HuH-7.5 (cell line): ENCODE measurements at places on chromosomes 12 and 14.
A peak's percentile ranks its signal among the peaks of the same experiment; 100 is the strongest.

GRCh38 chr12:7832059-7832696, 40.5 kb downstream of the SLC2A14 start:
- DNase-seq, result peak; percentile 71

DNA sequence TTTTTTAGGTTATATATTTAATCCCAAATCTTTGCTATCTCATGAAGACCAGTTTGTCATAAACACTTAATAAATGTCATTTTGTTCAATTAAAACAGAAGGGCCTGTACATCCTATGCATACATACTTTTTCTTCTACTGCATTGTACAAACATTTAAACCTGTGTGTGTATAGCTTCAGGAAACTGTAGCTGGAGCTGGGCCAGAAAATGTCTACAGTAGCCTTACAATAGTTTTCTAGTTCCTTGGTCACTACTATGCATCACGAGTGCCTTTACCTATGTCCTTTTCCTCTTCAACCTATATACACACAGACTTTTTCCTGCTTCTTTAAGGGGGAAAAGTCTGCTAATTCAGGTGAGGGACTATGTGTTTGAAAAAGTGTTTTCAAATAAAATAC, 302.8 kb downstream of the PAWR start:
- DNase-seq, result no peak

DNA sequence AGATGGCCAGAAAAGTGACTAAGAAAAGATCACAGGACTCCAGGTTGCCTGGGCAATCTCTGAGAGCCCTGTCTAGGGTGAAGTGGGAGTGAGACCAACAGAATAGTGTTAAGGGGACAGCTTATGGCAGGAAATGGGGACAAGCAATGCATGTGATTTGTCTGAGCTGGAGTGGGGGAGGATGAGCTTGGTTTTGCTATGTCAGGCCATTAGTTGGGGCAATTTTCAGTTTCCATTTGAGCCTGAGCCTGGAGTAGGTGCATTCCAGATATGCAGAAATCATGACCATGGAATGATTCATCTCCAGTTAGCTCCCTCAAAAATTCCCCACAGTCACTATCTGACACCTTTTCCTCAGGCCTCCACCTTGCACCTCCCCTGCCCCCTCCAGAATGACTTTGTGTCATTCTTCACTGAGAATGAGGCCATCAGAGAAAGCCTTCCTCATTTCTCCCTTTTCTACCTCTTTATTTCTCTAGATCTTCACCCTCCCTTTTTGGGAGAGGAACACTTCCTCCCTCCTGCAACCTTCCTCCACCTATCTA, 150.9 kb upstream of the PLEKHG7 start:
- no peak for DNase-seq

- DNase-seq, result no peak
Measured at GRCh38 chr14:38238878-38239277, 17.0 kb downstream of the CLEC14A start.

DNA sequence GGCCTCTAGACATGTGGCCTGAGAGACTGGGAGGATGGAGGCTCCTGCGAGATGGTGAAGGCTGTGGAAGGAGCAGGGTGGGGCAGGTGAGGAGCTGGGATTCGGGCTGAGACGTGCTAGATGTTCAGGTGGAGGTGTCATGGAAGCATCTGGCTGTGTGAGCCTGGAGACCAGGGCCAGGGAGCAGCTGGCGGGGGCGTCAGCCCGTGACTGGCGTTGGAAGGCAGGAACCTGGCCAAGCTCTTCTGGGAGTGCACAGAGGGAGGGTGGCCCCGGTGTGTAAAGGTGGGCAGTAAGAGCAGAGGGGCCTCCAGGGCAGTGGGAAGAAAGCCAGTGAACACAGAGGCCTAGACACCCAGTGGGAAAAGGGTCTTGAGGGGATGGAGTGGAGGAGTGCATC, 55.1 kb upstream of the RD3L start:
- no peak for DNase-seq

GRCh38 chr14:74504412-74504811, 10.8 kb downstream of the ISCA2 start:
- no peak for DNase-seq

DNA sequence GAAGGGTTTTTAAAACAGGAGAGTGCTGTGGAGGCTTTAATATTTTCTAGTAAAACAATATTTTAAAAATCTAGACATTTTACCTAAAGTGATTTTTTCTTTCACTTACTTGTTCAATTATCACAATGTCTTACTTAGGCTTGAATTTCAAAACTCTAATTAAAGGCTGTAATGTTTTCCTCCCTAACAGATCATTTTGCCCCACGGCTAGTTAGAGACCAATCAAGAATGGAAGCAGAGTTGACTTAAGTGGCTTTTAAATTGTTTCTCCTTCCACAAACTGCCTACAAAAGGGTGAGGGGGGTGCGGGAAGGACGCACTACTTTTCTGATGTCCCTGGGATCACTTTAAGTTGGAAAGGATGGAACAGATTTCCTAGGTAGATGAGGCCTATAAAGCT, 9.5 kb upstream of the CFL2 start:
- no peak for DNase-seq

- no peak for DNase-seq
Measured at GRCh38 chr14:101861464-101861863, 100.0 kb downstream of the PPP2R5C start.

- no peak for DNase-seq
Measured at GRCh38 chr12:13635709-13636108, 345.7 kb downstream of the GRIN2B start.

DNA sequence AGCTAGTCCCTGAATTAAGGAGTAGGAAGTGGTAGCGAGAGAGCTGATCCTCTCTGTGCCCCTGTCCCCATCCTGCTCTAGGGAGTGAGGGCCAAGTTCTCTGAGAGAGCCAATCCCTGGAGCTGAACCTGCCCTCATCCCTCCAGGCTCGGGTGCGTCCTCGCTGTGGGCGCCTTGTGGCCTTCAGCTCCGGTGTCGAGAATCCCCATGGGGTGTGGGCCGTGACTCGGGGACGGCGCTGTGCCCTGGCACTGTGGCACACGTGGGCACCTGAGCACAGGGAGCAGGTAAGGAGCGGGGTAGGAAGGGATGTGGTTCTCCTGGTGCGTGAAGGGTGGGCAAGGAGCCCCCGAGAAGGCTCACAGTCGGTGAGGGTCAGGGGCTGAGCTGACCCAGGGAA, 1.9 kb upstream of the GNB3 start:
- DNase-seq, result no peak

GRCh38 chr14:77133720-77134338, 7.8 kb downstream of the ZDHHC22 start:
- peak; percentile 88 for DNase-seq

GRCh38 chr12:9588749-9589148, 19.0 kb downstream of the KLRB1 start:
- DNase-seq, result peak; percentile 11

DNA sequence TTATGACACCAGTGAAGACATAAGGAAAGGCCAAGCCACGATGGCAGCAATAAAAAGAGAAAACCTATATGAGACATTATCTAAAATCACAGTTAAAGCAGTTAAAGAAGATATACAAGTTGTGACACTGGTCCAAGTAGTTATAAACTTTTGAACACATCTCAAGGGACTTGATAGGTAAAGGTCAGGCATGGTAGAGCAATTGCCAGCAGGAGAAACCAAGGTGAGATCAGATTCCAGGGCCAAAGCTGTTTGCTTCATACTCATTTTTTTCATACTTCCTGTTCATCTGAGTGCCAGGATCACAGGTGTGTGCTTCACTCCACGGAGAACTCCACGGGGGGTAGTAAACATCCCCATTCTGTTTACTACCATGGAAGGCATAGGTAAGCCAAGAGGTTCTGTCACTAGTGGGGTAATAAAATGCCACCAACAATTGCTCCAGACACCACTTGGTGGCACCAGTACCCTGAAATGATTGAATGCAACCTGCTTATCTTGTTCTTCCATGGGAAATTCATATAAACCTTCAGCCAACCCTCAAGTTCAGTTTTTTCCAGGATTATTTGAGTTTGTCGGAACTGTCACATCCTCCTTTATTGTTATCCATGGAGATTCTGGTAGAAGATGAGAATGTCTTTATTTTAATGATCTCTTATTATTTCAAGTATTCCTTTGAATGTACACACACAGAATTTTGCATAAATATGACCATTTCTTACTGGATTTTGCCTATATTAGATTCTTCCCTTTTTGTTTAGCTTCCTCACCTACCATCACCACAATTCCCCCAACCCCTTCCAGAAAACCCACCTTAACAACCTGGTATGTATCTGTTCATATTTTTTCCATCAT, 59.2 kb upstream of the TSPAN8 start:
- DNase-seq, result no peak

DNA sequence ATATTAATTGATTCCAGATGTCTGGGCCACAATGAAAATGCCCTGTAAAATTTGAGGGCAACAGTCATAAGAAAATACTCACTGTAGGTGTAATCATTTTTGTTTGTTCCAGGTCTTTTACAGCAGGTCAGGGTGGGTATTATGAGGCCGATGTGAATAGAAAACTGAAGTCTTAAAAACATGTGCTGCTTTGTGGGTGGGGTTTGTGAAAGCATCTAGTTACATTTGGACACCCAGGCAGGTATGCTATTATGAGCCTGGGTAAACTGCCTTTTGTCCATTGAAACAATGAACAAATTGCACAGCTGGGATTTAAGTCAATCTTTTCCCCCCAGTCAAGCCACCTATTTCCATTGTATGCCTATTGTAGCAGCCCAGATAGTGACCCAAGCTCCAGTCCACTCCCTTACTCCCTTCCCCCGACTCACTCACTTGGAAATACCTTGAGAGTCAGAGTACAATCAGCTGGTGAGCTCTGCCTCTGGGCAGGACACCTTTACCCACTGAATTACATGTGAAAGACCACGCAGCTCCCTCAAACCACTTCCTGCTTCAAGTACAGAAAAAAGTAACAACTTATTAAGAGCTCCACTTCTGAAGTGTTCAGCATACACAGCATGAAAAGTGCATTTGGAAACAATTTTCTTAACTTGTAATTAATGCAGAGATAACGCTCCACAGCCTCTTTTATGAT, 1.8 kb downstream of the IGF1 start:
- no peak for DNase-seq

DNA sequence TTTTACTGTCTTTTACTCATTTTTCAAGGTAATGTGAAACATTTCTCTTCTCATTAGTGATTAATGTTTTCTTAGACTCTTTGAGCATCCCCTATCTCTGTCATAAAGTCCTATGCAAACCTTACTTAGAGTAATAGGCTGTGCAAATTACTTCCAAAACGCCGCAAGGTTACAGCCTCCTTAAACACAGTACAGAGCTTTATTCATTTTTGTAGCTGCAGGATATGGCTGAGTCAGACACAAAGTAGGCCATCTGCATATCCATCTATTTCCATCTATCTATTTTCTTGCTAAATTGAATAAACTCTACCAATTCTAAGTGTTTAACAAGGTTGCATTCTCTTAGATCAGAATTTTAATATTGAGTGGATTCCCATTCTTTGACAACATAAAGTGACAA, 335.6 kb upstream of the SLC16A7 start:
- no peak for DNase-seq

- peak; percentile 62 for DNase-seq
Measured at GRCh38 chr12:538731-539539, 79.2 kb downstream of the B4GALNT3 start.

DNA sequence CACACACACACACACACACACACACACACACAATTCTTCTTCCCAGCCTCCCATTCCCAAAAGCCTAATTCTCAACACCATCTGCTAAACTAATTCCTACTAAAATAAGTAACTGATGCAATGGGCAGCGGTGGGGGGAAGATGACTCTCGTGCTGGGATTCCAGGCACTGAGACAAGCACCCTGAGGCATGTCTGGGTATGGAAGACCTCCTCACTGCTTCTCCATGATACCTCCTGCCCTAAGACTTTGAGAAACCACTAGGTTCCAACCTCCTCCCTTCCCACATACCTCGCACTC, 789 bp upstream of the VWF start:
- DNase-seq, result no peak

- DNase-seq, result no peak
Measured at GRCh38 chr12:125161712-125162022, 96.4 kb downstream of the AACS start.

GRCh38 chr12:108643941-108644810, 10.5 kb upstream of the SELPLG start:
- no peak for DNase-seq

DNA sequence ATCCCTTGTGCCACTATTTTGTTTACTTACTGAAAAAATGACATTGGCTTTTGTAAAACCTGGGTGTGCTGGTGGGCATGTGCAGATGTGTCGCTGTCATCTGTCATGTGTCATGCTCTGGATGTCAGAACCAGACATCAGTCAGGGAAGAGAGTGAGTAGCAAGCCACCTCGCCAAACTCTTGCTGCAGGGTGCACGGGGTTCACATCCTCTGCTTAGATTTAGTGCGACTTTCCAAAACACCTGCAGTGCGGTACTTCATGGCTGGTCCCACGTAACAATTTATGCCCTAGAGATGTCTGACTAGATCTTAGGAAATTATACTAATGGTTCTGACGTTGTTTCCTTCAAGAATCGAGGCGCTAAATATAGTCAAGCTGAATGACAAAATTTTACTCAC, 106.7 kb downstream of the CRADD start:
- no peak for DNase-seq

- no peak for DNase-seq
Measured at GRCh38 chr14:29321646-29322045, 555.1 kb downstream of the FOXG1 start.

- no peak for DNase-seq
Measured at GRCh38 chr12:997505-997904, 6.5 kb downstream of the ERC1 start.

DNA sequence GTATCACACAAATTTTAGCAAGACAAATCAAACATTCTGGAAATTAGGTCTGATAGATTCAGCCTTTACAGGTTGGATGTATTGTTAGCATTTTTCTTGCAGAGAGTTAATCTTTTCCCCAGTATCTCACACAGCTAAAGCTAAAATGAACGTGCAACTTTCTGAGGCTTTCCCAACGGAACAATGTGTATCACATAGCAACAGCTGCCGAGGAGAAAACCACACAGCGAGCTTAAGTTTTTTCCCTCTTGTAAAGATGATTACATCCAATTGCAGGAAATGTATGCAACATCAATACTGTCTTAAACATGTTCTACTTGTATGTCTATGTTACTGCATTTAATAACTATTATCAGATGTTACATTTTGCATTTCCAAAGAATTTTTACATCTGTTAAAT, 182.2 kb downstream of the CCDC59 start:
- no peak for DNase-seq

DNA sequence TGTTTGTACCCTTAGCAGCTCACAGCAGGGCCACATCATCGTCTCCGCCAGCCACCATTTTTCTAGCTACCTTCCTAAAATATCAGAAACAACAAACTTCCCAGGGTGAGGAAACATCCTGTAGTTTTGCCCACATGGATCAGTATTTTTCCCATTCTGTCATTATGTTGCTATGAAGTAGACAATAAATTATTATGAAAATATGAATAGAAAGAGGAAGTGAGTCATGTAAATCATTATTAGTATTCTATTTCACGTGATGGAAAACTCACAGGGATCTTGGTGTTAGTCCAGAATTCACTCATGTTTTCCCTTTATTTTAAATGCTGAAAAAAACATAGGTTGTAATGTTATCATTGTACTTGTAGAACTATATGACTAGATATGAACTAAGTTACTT, 319.4 kb downstream of the SYT1 start:
- DNase-seq, result no peak

- no peak for DNase-seq
Measured at GRCh38 chr14:42229976-42230375, 623.3 kb downstream of the LRFN5 start.
